T-helper 17 cell (primary cell): ENCODE measurements at places on chromosomes 16 and 17.

- H3K27ac ChIP-seq: peak overlapping the region; percentile 72
- no peak overlapping the region for H3K4me3 ChIP-seq
- H3K4me1 ChIP-seq: peaks cover 33% of the 10 kb centered on the region
- H3K27me3 ChIP-seq: no peaks in the 10 kb centered on the region
- no peak for DNase-seq
Observed at GRCh38 chr17:80862481-80862961, 129.1 kb upstream of the CHMP6 start.

DNA sequence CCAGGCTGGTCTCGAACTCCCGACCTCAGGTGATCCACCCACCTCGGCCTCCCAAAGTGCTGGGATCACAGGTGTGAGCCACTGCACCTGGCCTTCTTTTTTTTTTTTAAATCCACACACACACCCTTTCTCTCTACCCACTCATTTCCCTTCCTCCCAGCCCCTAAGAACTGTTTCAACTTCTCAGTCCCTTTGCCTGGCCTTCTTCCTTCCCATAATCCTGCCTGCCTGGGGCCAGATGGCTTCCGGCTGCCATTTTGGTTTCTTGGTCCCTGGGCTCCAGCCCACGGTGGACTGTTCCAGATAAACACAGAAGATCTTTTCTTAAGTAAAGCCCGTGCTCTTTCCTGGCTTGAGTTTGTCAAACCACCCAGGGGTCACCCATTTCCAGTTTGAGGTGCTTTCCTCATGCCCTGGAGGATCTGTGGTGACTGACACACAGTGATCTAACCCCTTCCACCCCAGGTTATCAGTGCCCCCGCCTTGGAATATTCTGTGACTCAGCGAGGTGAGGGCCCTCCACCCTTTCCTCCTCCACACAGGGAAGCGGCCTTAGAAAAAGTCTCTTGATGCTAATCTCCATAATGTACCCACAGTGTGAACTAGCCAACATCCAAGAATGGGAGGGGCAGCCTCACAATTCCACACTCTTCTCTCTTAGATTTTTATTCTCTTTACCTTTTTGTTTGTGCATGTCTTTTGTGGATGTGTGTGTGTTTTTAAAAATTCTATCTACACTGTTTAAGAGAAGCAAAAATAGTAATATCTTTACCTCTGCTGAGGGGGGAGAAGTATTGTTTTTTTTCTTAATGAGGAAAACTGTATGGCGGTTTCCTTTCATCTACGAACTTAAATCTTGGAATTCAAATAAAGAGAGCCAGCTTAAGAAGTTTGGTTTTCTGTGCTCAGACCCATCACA is 60.0 kb downstream of the CRISPLD2 start:
- no peak overlapping the region for H3K27ac ChIP-seq
- DNase-seq: no peak
- H3K27me3 ChIP-seq: peaks cover 10% of the 10 kb centered on the region
- H3K4me1 ChIP-seq: peaks cover 2% of the 10 kb centered on the region
- peaks cover 8% of the 10 kb centered on the region for H3K36me3 ChIP-seq

- H3K27me3 ChIP-seq: peaks cover 18% of the 10 kb centered on the region
- no peak for DNase-seq
- peaks cover 3% of the 10 kb centered on the region for H3K36me3 ChIP-seq
- H3K27ac ChIP-seq: no peak overlapping the region
- H3K4me1 ChIP-seq: no peaks in the 10 kb centered on the region
Observed at GRCh38 chr17:55564081-55564480, 52.8 kb upstream of the SMIM36 start.

GRCh38 chr16:3065742-3066439 is 451 bp downstream of the IL32 start:
- no peaks in the 10 kb centered on the region for H3K27me3 ChIP-seq
- DNase-seq: no peak
- H3K4me1 ChIP-seq: peaks cover 46% of the 10 kb centered on the region
- peak overlapping the region; percentile 100 for H3K27ac ChIP-seq

DNA sequence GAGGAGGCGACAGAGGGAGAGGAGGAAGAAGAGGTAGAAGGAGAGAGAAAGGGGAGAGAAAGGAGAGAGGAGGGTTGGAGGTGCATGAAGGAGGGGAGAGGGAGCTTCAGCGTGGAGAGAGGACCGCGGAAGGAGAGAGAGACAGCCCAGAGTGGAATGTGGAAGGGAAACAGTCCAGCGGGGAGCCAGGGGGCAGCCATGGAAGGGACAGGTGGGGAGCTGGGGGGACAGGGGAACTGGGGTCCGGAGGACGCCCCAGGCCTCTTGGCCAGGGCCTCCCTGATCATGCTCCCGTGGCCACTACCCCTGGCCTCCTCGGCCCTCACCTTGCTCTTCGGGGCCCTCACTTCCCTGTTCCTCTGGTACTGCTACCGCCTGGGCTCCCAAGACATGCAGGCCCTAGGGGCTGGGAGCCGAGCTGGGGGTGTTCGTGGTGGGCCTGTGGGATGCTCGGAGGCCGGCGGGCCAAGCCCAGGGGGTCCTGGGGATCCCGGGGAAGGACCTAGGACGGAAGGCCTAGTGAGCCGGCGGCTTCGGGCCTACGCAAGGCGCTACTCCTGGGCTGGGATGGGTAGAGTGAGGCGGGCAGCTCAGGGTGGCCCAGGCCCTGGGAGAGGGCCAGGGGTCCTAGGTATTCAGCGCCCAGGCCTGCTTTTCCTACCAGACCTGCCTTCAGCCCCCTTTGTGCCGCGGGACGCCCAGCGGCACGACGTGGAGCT is 759 bp downstream of the ASPHD1 start:
- no peak for DNase-seq
- peak overlapping the region; percentile 86 for H3K4me3 ChIP-seq
- H3K36me3 ChIP-seq: peaks cover 5% of the 10 kb centered on the region
- H3K27ac ChIP-seq: no peak overlapping the region

GRCh38 chr17:29291163-29291752 is 2.7 kb downstream of the NUFIP2 start:
- H3K4me3 ChIP-seq: peak overlapping the region; percentile 84
- DNase-seq: no peak
- H3K27ac ChIP-seq: peak overlapping the region; percentile 85

GRCh38 chr16:5073279-5073629 is 1.6 kb downstream of the ALG1 start:
- H3K27me3 ChIP-seq: no peaks in the 10 kb centered on the region
- peaks cover 16% of the 10 kb centered on the region for H3K4me1 ChIP-seq
- peaks cover 4% of the 10 kb centered on the region for H3K36me3 ChIP-seq
- peak overlapping the region; percentile 96 for H3K4me3 ChIP-seq

- H3K4me3 ChIP-seq: no peak overlapping the region
- peaks cover 73% of the 10 kb centered on the region for H3K27me3 ChIP-seq
- no peaks in the 10 kb centered on the region for H3K36me3 ChIP-seq
- peaks cover 8% of the 10 kb centered on the region for H3K4me1 ChIP-seq
Observed at GRCh38 chr17:74177018-74177450, 26.4 kb upstream of the RPL38 start.

DNA sequence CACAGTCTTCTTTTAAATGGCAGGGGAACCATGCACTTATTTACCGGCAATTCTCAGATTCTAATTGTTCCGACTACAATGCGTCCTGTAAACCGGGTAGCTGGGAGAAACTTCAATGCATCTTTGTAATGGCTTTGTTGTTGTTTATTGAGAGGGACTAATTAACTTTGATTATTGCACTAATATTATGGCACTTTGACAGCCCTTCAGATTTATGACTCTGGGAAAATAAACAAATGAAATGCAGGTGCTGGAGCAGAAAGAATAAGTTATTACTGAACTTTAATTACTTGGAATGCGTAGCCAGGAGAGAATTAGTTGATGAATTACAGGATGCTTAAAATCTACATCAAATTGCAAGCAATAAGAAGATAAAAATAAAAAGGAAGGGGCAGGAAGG is 77.0 kb downstream of the WWOX start:
- no peak for DNase-seq
- no peak overlapping the region for H3K4me3 ChIP-seq
- peaks cover 11% of the 10 kb centered on the region for H3K4me1 ChIP-seq
- H3K27me3 ChIP-seq: no peaks in the 10 kb centered on the region
- peaks cover 8% of the 10 kb centered on the region for H3K36me3 ChIP-seq
- no peak overlapping the region for H3K27ac ChIP-seq

- H3K4me3 ChIP-seq: peak overlapping the region; percentile 64
- H3K36me3 ChIP-seq: no peaks in the 10 kb centered on the region
- peaks cover 12% of the 10 kb centered on the region for H3K27me3 ChIP-seq
- H3K27ac ChIP-seq: no peak overlapping the region
- peaks cover 14% of the 10 kb centered on the region for H3K4me1 ChIP-seq
Observed at GRCh38 chr17:78925662-78926555, 722 bp upstream of the TIMP2 start.

GRCh38 chr16:47886139-47886538 is 269.7 kb downstream of the ABCC12 start:
- no peak overlapping the region for H3K27ac ChIP-seq
- DNase-seq: no peak
- no peaks in the 10 kb centered on the region for H3K36me3 ChIP-seq
- H3K4me1 ChIP-seq: peaks cover 2% of the 10 kb centered on the region

DNA sequence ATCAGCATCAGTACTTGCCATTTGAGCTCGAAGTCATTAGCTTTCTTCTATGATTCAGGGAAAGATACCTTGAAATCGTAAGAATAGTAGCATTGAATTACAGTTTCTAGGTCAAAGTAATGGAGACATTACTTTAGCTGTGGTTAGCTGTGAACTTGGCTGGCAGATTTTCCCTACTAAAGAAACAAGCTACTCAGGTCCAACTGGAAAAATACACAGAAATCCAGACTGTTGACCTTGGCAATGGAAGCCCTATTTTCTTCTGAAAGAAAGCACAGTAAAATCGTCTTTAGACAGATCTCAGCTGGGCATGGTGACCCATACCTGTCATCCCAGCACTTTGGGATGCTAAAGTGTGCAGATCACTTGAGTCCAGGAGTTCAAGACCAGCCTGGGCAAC is 13.4 kb upstream of the DNAJA2 start:
- no peak overlapping the region for H3K27ac ChIP-seq
- H3K36me3 ChIP-seq: peaks cover 3% of the 10 kb centered on the region
- no peak for DNase-seq
- H3K4me3 ChIP-seq: no peak overlapping the region
- peaks cover 13% of the 10 kb centered on the region for H3K27me3 ChIP-seq

GRCh38 chr17:45393411-45393810 is 39.3 kb downstream of the ARHGAP27 start:
- H3K36me3 ChIP-seq: peaks cover 5% of the 10 kb centered on the region
- peaks cover 13% of the 10 kb centered on the region for H3K27me3 ChIP-seq
- H3K4me3 ChIP-seq: no peak overlapping the region
- DNase-seq: no peak
- H3K27ac ChIP-seq: peak overlapping the region; percentile 68

DNA sequence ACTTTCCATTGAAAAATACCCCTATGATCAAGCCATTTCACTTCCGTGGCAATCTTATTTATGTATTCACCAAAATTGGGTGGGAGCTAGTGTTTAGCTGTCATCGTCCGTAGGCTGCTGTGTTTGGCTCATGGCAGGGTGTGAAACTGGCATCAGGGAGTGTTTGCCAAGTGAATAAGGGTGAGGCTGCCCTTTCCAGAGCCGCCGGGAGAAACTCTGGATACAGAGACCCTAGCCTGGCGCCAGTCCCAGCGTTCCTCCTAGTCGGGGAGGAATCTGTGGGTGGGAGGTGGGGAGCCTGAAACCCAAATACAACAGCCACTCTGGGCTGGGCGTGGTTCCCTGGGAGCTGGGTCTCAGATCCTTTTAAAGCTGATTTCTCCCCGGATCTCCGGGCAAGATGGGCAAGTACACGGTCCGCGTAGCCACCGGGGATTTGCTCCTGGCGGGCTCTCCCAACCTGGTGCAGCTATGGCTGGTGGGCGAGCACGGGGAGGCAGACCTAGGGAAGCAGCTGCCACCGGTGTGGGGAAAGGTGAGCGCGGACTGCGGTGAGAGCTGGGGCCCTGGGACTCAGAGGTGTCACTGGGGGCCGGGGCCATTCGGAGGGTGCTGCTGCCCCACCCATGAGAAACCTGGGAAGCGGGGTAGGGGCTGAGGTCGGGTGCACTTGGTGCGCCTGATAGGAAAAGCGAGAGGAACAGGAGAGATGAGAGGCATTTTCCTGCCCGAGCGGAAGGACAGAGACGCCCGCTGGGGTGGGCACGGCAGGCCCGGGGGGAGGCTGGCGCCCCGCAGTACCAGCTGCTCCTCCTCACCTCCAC is 62.1 kb upstream of the TEKT1 start:
- H3K27me3 ChIP-seq: peaks cover 80% of the 10 kb centered on the region
- peaks cover 9% of the 10 kb centered on the region for H3K4me1 ChIP-seq
- DNase-seq: no peak
- H3K4me3 ChIP-seq: no peak overlapping the region

- H3K4me1 ChIP-seq: peaks cover 11% of the 10 kb centered on the region
- DNase-seq: no peak
- no peak overlapping the region for H3K27ac ChIP-seq
- no peak overlapping the region for H3K4me3 ChIP-seq
- H3K27me3 ChIP-seq: peaks cover 7% of the 10 kb centered on the region
Observed at GRCh38 chr16:30808146-30808545, 21.1 kb upstream of the ZNF629 start.

DNA sequence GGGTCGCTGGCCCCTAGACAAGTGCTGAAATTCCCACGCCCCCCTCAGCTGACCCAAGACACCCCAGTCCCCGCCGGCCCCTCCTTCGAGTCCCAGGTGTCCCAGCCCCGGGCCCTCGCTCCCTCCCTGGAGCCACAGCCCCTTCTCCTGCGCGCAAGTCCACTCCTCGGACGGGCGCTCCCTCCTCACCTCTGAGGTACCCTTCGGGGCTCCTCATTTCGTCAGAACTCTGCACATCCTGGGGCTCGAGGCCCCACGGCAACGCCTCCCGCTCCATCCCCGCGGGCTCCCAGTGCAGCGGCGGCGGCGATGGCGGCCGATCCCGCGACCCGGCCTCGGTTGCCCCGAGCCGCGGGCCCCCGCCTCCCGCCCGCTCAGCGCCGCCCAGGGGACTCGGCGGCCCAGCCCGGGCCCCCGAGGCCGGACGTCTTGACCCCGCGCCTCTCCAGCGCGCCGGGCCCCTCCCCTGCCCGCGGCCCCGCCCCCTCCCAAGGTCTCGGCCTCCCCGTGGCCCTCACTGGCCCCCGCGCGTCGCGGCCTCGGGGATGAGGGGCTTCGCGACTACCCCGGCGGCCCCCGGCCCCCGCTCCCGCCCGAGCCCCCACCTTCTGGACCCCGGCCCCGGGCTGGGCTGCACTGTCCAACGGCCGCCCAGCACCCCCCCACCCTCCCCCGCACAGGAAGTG is at the start of gene ZNF768:
ZNF768 (minus strand) TSS at position 430 of the 686 bp plus-strand sequence; CDS start at position 277, 153 bp downstream.
- H3K4me3 ChIP-seq: peak within 1 kb of the TSS; percentile 89
- H3K27ac ChIP-seq: peak within 1 kb of the TSS; percentile 85
- DNase-seq: peak; percentile 46

GRCh38 chr17:33927732-33928133 is 327.4 kb upstream of the CCL2 start:
- H3K4me3 ChIP-seq: no peak overlapping the region
- no peak overlapping the region for H3K27ac ChIP-seq
- peaks cover 54% of the 10 kb centered on the region for H3K27me3 ChIP-seq
- no peak for DNase-seq
- H3K36me3 ChIP-seq: no peaks in the 10 kb centered on the region

DNA sequence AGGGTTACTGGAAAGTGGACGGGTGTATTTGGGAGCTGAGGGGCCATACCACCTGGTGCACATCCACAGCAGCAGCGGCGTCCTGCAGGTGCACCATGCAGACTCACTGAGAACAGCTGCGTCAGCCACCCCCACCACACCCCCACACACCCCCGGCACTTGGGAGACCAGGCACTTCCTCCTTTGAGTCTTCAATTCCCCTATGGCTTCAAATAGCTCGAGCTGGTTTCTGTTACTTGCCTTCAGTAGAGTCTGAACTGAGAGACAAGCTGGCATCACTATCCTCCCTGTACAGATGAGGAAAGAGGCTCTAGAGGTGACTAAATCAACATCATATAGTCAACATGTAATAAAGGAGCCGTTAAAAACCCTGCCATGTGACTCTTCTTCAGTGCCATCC is 15.4 kb downstream of the CUEDC1 start:
- H3K27ac ChIP-seq: no peak overlapping the region
- H3K27me3 ChIP-seq: peaks cover 30% of the 10 kb centered on the region
- H3K4me3 ChIP-seq: no peak overlapping the region
